Amygdala (tissue), 56 donors: ENCODE measurements at places on chromosomes 6 and 20.

- DNase-seq, result no peak
Measured at GRCh38 chr6:7314414-7314813, 1.4 kb upstream of the SSR1 start.

GRCh38 chr6:162709431-162709830, 18.1 kb downstream of the PRKN start:
- no peak for DNase-seq

DNA sequence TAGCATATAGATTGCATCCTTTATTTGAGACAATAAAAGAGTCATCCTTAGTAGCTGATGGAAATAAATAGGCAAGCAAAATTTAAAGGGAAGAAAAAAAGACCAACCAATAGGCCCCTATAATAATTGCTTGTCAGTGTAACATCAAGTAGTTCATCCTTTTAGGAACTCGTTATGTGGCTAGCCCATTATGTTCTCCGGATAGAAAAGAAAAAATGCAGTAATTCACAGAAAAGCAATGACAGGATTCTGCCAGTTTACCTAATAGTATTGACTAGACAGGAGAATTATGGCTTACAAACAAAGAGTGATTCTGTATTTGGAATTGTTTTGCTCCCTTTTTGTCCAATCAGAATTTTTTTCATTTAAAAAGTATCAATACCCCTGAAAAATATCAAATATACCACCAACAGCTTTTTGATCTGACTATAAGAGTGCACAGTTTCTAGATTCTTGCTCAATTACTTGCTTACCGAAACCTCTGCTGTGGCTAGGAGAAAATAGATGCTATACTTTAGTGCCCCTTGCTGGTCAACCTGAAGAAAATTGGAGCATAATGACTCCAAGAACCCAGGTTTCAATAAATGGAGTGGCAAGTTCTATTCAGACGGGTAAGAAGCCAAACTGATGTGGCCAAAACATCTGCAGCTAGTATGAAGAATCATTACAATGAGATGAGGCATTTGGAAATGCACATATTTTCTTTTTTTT, 91.5 kb upstream of the SASH1 start:
- no peak for DNase-seq

GRCh38 chr6:23154159-23154558, 584.8 kb downstream of the HDGFL1 start:
- DNase-seq, result no peak

DNA sequence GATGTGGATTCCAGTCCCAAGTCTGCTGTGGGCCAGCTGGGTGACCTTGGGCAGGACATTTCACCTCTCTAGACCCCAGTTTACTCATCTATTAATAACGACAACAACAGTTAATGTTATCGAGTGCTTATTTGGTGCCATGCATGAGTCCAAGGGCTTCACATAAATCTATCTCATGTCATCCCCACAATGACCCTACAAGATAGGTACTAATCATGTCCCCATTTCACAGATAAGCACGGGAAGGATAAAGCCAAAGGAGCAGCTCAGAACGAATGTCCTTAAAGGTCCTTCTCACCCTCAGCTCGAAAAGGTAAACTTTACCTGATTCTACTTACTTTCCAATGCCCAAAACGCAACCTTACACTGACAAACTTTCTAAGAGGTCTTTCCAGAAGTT, 35.7 kb downstream of the TRAM2 start:
- no peak for DNase-seq

DNA sequence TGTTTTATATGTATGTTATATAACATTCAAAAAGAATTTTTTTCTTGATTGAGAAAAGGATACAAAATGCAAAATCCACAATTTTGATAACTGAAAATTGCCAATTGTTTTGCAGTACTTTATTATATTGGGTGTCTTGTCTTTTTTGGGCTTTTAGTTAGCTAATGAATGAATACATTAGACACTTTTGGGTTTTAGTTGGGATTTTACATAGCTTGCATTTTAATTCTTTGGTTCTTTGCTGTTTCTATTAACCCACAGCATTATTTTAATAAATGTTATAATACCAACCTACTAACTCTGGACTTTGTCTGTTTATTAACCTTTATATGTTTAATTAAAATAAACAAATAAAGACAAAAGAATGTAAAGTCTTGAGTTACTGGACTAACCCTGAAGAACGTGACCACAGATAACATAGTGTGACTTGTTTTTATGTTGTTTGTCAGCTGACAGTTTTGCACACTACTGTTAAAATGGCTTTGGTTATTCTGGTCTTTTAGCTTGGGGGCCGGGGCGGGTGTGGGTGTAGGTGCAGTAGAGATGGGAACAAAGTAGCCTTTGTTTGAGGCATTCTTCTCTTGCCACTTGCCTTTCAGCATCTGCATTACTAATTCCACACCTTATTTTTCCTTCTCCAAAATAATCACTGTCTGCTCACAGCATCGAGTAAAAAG, 159.1 kb downstream of the QKI start:
- no peak for DNase-seq

- no peak for DNase-seq
Measured at GRCh38 chr20:59160389-59161115, 3.1 kb upstream of the ZNF831 start.
